Left renal cortex interstitium (tissue), 4 donors: ENCODE measurements at places on chromosomes 2 and 18. TPM values are rescaled to one million over a fixed set of nuclear protein-coding genes. Genes with fewer than 3 reads are reported as not detected.

MDH1B gene
- 17.1 TPM for polyA plus RNA-seq

PDCD1 gene
- 0.21 TPM for polyA plus RNA-seq

LRRTM1 gene
- polyA plus RNA-seq: 17.3 TPM

DES gene
- 7.4 TPM for polyA plus RNA-seq

- DNase-seq: no peak
Observed at GRCh38 chr2:131148426-131148825, 43.3 kb downstream of the PLEKHB2 start.

DNA sequence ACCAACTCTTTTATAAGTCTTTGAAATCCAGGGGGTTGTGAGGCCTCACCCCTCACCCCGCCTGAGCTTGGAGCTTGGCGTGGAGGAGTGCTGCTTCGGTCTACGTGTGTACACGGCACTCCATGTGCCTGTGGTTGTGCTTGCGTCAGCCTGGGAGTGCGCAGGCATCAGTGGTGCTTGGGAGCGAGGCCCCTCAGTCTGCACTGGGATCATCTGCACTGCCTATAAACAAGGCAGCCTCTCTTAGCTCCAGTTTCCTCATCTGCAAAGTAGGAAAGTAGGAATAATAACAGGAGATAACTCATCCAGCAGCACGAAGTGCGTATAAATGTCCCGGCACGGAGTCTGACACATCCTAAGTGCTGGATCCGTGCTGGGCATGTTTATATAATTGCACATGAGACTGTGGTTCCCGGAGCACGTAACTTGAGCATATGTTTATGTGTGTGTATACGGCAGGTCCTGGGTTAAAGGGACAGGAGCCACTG, 1.2 kb downstream of the GYPC start:
- no peak for DNase-seq

- DNase-seq: no peak
Observed at GRCh38 chr2:52113338-52113737, 1081.4 kb upstream of the NRXN1 start.

DNA sequence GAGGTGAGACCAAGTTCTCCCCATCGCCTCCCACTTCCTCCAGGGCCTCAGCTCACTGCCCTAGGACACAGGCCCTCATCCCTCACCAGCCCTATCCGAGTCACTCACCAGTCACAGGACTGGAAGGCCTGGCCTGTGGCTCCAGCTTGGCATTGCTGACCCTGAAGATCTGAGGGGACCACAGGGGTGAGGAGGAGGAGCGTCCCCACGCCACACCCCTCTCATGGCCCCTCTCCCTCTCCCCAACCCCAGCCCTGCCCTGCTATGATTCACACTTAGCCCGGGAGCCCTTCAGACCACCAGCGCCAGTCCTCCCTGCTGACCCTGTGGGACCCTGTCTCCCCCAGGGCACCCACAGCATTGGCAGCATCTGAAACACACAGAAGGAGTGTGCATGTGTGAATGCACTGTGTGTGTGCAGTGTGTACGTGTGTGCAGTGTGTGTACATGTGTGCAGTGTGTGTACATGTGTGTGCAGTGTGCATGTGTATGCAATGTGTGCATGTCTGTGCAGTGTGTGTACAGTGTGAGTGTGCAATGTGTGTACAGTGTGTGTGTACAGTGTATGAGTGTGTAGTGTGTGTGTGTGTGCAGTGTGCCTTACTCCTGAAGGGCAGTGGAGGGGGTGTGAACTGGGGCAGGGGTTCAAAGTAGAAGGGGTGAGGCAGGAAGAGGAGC, 29.4 kb upstream of the ANKRD62 start:
- no peak for DNase-seq

GRCh38 chr18:622289-622688, 25.5 kb downstream of the CLUL1 start:
- DNase-seq: no peak

DNA sequence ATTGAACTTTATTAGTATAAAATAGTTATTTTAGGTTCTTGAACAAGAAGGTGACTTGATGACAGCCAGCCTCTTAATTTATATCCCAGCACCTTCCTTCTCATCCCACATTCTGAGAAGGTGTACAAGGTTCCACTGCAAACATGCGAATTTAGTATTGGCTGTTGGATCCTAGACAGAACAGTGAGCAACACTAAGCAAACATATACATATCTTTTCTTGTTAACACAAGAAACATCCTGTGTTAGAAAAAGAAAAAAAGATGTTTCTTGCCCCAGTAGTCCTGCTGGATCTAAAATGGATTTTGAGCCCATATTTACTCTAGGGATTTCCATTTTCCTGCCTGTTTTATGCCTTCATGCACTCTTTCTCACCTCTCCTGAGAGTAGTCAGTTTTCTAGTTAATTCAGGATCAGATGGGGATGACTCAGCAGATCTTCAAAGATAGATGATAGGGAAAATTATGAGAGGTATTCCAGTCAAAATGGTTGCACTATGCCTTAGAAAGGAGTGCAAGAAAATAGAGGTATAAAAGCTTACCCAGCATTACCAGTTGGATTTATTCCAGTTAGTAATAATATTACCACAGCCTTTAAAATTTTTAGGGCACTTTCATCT, 336.5 kb downstream of the MEIS1 start:
- DNase-seq: no peak

- DNase-seq: no peak
Observed at GRCh38 chr2:198186257-198186656, 381.9 kb downstream of the PLCL1 start.

GRCh38 chr2:38260469-38260868, 116.6 kb downstream of the ATL2 start:
- no peak for DNase-seq

- DNase-seq: no peak
Observed at GRCh38 chr2:139872503-139872902, 1092.3 kb upstream of the NXPH2 start.

- DNase-seq: no peak
Observed at GRCh38 chr2:165630236-165630635, 160.7 kb downstream of the CSRNP3 start.

- DNase-seq: no peak
Observed at GRCh38 chr2:84697895-84698294, 181.6 kb downstream of the DNAH6 start.

- no peak for DNase-seq
Observed at GRCh38 chr2:120470041-120470965, 124.4 kb downstream of the INHBB start.

DNA sequence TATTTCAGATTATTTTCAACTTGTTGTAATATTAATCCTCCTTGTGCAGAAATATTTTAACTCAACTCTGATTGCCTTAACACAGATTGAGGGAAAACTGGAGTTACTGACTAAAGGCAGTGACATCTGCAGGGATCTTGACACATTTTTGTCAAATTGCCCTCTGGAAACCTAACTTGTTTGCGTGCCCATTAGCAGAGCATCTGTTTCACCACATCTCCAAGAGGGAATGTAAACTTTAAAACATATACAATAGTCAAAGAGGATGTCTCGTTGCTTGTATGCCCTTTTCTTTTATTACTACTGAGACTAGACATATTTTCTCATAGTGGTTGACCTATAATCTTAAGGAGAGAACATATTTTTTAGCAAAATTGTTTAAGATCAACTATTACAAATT, 14.2 kb downstream of the INPP1 start:
- no peak for DNase-seq
